ENCODE measurements at places on chromosomes 5 and 9.

DNA sequence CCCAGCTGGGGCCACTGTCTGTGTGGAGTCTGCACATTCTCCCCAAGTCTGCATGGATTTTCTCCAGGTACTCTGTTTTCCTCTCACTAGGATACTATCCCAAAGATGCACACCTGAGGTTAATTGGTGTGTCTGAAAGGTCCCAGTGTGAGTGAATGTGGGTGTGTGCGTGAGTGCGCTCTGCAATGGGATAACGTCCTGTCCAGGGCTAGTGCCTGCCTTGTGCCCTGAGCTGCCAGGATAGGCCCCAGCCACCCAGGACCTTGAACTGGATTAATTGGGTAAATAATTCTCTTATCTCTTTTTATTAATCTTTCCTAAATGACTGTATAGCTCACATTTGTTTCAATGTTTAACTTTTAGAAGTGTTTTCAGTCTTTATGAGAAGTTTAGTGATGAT, 11.5 kb upstream of the PANK3 start:
- no peaks in the 10 kb centered on the region for H3K4me1 ChIP-seq
- no peaks in the 10 kb centered on the region for H3K36me3 ChIP-seq
- H3K4me3 ChIP-seq: no peak overlapping the region
- DNase-seq: no peak
- no peak overlapping the region for H3K27ac ChIP-seq
- peaks cover 15% of the 10 kb centered on the region for H3K27me3 ChIP-seq

DNA sequence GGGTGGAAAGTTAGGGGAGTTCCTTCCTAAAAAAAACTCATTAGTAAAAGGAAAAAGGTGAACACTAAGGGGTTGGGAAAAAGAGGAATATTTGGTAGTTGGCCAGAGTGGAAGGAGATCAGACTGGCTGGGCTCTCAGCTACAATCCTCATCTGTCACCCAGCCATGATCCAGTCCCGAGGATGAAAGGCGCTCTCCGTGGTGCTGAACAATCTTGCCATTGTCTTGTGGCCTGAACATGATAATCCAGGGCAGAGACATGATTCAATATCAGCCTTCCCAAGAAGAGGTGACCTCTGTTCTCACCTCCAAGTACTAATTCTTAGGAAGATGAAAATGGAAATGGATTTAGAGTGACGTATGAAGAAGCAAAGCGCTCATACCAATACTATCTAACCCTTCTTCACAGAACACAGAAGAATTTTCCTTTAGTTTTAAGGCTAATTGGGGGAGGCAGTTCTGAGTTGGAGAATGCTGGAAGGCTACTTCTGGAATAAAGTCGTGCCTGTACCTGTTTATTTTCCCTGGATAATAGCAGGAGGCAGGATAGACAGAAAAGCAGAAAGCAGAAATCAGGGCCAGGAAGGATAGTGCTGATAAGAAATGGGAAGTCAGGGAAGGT, 36.6 kb upstream of the MYORG start:
- H3K36me3 ChIP-seq: no peaks in the 10 kb centered on the region
- no peaks in the 10 kb centered on the region for H3K27me3 ChIP-seq
- no peak overlapping the region for H3K4me3 ChIP-seq
- H3K27ac ChIP-seq: no peak overlapping the region
- DNase-seq: peak; percentile 90

- no peaks in the 10 kb centered on the region for H3K36me3 ChIP-seq
- peaks cover 11% of the 10 kb centered on the region for H3K4me1 ChIP-seq
- DNase-seq: no peak
- no peak overlapping the region for H3K27ac ChIP-seq
- no peak overlapping the region for H3K4me3 ChIP-seq
Measured at GRCh38 chr5:123743990-123744583, 232.1 kb downstream of the CSNK1G3 start.

DNA sequence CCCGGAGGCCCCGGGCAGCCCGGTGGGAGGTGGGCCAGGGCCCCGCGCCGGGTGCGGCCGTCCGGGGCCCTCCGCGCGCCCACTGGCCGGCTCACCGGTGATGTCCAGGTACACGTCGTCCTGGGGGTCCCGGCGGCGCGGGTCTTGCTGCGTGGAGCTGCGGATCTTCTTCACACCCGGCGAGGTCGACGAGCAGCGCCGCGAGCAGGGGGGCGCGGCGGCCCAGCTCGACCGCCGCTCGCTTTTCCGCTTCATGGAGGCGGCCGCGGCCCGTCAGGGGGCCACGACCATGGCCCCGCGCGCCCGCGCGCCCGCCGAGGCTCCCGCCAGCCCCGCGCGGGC, 548 bp downstream of the CDC14B start:
- no peak for DNase-seq
- peak overlapping the region; percentile 79 for H3K4me3 ChIP-seq
- H3K4me1 ChIP-seq: peaks cover 21% of the 10 kb centered on the region
- no peak overlapping the region for H3K27ac ChIP-seq
- peaks cover 20% of the 10 kb centered on the region for H3K27me3 ChIP-seq
- H3K36me3 ChIP-seq: no peaks in the 10 kb centered on the region

DNA sequence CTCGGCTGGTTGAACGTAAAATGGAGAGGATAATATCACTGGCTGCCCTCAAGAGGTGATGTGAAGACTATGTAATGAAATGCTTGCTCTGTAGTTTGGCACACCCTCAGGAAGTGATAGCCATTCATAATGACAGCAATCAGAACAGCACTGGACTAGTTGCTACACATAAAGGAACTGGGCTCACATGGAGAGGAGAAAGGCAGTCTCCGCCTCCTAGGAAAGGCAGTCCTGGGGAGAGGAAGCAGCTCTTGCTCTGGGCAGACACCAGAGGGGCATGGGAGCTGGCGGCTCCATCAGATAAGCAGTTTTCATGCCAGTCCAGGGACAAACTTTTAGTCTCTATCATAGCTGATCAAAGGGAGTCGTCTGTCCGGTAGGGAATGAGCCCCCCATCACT, 46.9 kb downstream of the ARHGEF37 start:
- H3K27ac ChIP-seq: no peak overlapping the region
- no peaks in the 10 kb centered on the region for H3K36me3 ChIP-seq
- no peaks in the 10 kb centered on the region for H3K27me3 ChIP-seq
- no peak for DNase-seq
- peaks cover 9% of the 10 kb centered on the region for H3K4me1 ChIP-seq

GRCh38 chr5:178149199-178149932, 4.3 kb downstream of the NHP2 start:
- no peaks in the 10 kb centered on the region for H3K27me3 ChIP-seq
- H3K36me3 ChIP-seq: peaks cover 47% of the 10 kb centered on the region
- peaks cover 5% of the 10 kb centered on the region for H3K4me1 ChIP-seq
- no peak overlapping the region for H3K4me3 ChIP-seq

DNA sequence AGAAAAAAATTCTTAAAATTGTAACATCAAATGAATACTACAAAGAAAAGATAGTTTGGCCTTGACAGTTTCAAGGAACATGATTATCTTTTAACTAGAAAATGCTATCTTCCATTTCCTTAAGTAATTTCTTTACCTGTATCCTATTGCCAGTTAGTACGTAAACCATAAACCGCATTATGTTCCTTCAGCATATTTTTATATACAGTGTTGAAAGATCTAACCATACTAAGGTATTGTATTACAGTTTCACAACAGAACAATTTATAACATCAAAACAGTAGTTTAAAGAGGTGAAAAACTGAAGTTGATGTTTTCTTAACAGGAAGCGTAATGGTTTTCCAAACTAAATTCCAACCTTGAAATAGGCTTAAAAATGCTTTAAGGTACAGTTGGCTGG, 45.1 kb downstream of the GLRX start:
- H3K36me3 ChIP-seq: no peaks in the 10 kb centered on the region
- H3K4me3 ChIP-seq: no peak overlapping the region

DNA sequence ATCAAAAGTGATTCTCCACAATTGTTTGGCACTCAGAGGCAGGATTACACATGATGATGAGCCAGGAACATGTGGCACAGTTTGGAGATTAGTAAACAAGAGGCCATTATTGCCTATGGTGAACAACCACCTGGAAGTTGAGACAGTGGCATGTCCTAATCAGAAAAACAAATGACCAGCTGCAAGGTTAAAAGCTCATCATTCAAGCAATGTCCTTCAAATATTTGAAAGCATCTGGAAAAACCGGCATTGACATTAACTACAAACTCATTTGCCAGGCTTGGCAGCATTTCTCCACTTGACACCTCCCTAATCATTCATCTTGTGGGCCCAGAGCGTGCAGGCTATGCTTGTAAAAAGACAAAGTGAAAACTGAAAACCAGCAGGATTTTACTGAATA, 80.6 kb upstream of the MEGF10 start:
- H3K4me1 ChIP-seq: peaks cover 14% of the 10 kb centered on the region
- H3K27ac ChIP-seq: no peak overlapping the region
- no peak for DNase-seq
- H3K27me3 ChIP-seq: no peaks in the 10 kb centered on the region

DNA sequence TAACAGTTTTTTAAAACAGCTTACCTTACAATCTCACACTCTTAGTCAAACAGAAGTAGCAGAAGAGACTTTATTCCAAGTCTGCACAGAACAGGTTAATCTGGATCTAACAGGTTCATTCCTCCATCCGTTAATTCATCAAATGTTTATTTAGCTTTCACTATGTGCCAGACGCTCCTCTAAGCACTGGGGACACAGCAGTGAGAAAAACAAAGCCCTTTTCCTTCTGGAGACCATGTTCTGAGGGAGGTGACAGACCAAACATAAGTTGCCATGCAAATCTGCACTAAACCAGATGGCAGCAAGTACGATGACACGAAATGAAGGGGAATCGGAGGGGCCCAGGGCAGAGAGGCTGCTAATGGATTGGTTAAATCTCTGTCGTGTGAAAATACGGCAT, 17.1 kb upstream of the GLIPR2 start:
- no peaks in the 10 kb centered on the region for H3K27me3 ChIP-seq
- no peak for DNase-seq
- H3K4me3 ChIP-seq: no peak overlapping the region
- no peak overlapping the region for H3K27ac ChIP-seq
- 0 out of 2 replicates have a peak, but pooled peaks cover 3% of the 10 kb centered on the region for H3K4me1 ChIP-seq

- H3K36me3 ChIP-seq: no peaks in the 10 kb centered on the region
- H3K27me3 ChIP-seq: no peaks in the 10 kb centered on the region
- H3K27ac ChIP-seq: no peak overlapping the region
- H3K4me1 ChIP-seq: no peaks in the 10 kb centered on the region
- no peak for DNase-seq
Measured at GRCh38 chr5:158565017-158565789, 534.5 kb downstream of the EBF1 start.

DNA sequence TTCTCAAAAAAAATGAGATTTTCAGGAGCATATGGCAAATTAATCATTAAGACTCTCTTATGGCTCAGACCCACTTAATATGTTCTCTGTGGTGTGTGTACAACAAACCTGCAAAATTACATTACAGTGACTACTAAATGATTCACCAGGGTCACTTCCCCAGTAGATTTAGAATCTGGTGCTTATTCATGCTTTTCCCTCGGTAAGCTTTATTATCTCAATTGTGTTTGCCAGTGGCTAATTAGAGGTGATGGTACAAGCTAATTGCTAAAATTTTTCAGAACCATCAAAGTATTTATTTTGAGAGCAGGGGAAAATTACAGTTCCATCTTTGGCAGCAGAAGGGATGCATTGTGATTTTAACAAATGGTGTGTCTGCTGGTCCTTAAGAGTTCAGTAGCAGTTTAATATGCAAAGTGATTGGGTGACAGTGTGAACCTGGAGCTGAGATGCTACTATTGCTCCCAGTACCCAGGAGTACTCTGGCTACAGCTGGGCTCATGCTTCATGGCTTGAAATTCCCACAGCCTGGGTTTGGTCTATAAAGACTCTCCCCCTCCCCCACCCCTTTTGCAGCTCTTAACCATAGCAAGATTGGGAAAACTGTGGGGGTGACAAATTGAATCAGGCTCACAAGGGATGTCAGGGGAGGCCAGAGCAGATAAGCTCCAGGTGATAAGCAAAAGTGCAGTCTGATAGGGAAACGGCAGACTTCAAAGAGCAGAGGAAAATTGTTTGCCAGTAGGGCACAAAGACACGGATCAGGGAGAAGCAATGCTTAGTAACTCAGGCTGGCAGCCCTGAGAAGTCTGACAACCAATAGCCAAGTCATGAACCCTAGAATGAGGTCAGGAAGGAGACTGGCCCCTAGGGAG, 92.8 kb upstream of the RAD23B start:
- peaks cover 5% of the 10 kb centered on the region for H3K27me3 ChIP-seq
- no peaks in the 10 kb centered on the region for H3K36me3 ChIP-seq

DNA sequence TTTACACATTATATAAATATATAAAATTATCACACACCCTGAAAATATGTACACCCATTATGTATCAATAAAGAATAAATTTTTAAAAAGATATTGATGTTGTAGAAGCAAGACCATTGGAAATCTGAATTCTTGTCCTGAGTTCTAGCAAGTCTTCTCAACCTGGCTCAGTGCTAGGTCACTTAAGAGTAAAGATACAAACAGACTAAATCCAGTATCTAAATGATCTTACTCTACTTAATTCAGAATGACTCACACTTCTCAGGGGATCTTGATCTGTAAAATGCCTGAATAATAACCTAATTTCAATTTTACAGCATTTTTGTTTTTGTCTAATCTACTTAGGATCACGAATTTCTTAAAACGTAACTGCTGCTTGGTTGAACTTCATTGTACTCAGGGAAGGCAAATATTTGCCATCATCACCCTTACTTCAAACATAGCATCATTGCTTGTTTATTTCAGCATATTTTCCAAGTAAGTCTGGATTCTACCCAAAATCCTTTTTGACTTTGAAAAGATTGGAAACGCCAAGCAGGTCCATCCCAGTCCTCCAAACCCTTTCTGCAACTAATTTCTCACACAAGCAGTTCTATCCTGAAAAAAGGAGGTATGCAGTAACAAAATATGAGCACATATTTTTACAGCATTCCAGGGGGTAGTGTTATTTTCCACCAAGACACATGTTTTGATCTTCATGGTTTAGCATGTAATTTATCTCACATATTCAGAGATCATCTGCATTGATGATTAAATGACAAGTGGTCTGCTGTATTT, 582.6 kb downstream of the PSAT1 start:
- no peak for DNase-seq
- H3K4me3 ChIP-seq: no peak overlapping the region
- H3K27ac ChIP-seq: no peak overlapping the region
- no peaks in the 10 kb centered on the region for H3K27me3 ChIP-seq
- no peaks in the 10 kb centered on the region for H3K4me1 ChIP-seq

DNA sequence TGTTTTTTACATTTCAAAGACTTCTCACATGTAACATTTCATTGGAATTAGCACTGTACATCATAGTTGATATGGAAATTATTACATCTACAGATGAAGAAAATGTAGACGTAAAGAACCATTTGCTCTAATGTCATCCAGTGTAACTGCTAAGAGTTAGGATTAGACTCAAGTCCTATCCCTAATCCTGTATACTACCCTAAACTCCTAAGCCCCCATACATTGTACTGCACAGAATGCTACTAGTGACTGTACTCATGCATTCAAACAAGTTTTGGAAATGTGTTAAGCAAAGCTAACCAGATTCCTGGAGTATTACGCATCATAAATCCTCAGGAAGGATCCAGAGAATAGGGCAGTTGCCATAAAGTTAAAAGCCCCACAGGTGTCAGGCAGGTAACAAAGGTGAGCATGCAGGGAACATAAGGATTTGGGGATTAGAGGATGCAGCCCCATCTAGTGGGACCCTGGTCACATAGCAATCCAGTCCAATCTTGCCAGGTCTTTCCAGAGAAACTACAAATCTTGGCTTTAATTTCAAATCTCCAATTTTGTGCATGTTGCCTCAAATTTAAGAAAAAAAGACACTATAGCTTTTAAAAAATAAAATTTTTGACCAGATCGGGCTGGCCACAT, 32.0 kb downstream of the HAVCR1 start:
- no peaks in the 10 kb centered on the region for H3K27me3 ChIP-seq
- H3K36me3 ChIP-seq: no peaks in the 10 kb centered on the region
- no peak overlapping the region for H3K4me3 ChIP-seq
- peak; percentile 87 for DNase-seq
- H3K27ac ChIP-seq: no peak overlapping the region

Measured in GM23338 (cell line).